Stimulated activated CD8-positive, alpha-beta memory T cell treated with anti-CD3 and anti-CD28 coated beads, Interleukin-2, amount 100 ng/mL, for 1 hour (primary cell): ENCODE measurements at places on chromosomes 5 and 9.

- DNase-seq, result no peak
These were observed 44.3 kb downstream of the CYSTM1 start for GRCh38 chr5:140219068-140219991.

DNA sequence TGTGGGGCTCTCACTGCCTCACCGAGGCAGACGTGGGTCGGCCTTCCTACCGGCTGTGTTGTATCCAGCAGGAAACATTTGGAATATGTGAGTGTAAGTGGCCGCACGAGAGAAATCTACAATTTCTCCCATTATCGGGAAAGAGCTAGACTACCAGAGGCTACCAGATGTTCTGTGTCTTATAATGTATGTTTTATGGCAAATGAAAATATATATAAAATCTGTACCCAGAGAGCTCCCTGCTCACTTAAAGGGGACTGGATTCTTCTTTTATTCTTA, 69.5 kb upstream of the PITX1 start:
- no peak for DNase-seq

DNA sequence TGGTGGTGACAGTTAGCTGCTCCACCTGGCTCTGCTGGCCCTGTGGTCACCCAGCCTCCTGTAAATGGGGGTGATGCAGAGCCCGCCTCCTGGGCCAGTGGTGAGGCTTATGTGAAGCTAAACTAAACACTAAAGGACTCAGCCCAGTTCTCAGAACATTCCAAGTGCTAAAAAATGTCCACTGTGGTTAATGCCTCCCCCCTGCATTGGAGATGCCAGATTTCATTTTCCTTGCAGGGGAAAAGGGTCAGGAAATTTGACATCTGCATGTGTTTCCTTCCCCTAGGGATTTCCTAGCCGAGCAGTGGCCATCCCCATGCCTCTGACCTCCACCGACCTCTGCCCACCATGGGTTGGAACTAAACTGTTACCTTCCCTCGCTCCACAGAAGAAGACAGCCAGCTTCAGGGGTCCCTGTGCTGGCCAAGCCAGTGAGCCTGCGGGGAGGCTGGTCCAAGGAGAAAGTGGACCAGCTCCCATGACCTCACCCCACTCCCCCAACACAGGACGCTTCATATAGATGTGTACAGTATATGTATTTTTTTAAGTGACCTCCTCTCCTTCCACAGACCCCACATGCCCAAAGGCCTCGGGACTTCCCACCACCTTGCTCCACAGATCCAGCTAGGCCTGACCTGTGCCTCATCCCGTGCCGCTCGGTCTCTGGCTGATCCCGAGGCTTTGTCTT, 13.0 kb downstream of the CD74 start:
- DNase-seq, result no peak

DNA sequence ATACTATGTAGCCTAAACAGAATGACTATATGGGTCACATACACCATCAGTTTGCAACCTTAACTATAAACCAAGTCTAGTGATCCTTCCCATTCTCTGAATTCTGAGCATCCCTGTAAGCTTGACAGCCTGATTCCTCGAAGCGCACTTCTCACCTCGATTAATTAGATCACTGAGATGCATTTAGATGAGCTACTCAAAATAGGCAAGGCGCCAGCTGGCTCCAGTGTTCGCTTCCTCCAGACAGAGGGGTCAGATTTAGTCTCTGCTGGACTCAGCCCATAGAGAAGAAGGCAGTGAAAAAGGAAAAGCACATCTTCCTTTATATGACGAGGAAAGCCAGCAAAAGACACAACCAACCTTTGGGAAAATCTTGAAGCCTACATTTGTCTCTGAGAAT, 371.5 kb downstream of the MLLT3 start:
- DNase-seq, result no peak

DNA sequence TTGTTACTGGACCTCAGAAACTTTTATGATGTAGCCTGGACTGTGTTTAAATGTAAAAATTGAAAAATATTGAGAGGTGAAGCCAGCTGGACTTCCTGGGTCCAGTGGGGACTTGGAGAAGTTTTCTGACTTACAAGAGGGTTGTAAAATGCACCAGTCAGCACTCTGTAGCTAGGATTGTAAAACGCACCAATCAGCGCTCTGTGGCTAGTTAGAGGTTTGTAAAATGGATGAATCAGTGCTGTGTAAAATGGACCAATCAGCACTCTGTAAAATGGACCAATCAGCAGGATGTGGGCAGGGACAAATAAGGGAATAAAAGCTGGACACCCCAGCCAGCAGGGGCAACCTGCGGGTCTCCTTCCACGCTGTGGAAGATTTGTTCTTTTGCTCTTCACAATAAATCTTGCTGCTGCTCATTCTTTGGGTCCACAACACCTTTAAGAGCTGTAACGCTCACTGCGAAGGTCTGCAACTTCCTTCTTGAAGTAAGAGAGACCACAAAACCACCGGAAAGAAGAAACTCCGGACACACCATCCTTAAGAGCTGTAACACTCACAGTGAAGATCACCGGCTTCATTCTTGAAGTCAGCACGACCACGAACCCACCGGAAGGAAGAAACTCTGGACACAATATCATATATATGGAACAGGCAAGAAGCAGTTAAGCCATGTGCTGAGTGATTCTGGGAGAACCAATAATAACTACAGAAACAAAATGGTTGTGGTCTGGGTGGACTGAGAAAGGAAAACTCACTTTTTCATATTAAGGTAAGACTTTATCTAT, 201.3 kb downstream of the GABRG2 start:
- no peak for DNase-seq

DNA sequence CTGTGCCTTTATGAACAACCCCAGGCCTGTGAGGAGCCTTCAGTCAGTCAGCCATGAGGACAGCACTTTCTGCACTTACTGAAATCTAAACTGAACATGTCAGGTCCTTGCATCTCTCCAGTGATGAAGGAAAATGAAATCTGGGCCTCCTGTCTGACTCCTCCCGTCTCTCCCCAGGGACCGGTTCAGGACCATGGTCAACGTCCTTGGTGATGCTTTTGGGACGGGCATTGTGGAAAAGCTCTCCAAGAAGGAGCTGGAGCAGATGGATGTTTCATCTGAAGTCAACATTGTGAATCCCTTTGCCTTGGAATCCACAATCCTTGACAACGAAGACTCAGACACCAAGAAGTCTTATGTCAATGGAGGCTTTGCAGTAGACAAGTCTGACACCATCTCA, 77.0 kb upstream of the PLPP6 start:
- DNase-seq, result no peak
